ENCODE measurements at places on chromosomes 7 and 10. TPM values are rescaled to one million over a fixed set of nuclear protein-coding genes. Genes with fewer than 3 reads are reported as not detected.

The PAPOLB gene
- total RNA-seq = not detected

The ZNF107 gene
- total RNA-seq = 2.3 TPM

The SLC25A28 gene
- 24.4 TPM for total RNA-seq

The MBL2 gene
- total RNA-seq = not detected

The IFIT1B gene
- not detected for total RNA-seq

The PNLIPRP3 gene
- total RNA-seq = not detected

The OR2A1 gene
- not detected for total RNA-seq

The GLI3 gene
- total RNA-seq = 0.24 TPM

The HOXA4 gene
- total RNA-seq = 1.7 TPM

The INPP5F gene
- 10.8 TPM for total RNA-seq

The GDF2 gene
- not detected for total RNA-seq

The H2BK1 gene
- total RNA-seq = not detected

The MLXIPL gene
- 1.4 TPM for total RNA-seq

The NEBL gene
- 7.1 TPM for total RNA-seq

The XRCC2 gene
- total RNA-seq = 3.5 TPM

The EDRF1 gene
- total RNA-seq = 14.6 TPM

The PPP1R3C gene
- 28.1 TPM for total RNA-seq

The NME8 gene
- not detected for total RNA-seq

The SPDYE16 gene
- total RNA-seq = not detected

The RAB19 gene
- not detected for total RNA-seq

The PAOX gene
- total RNA-seq = 1.9 TPM

The ACBD7 gene
- 1.2 TPM for total RNA-seq

The COL1A2 gene
- not detected for total RNA-seq

The GRID2IP gene
- not detected for total RNA-seq

The DNAJC12 gene
- total RNA-seq = 54.4 TPM

The AS3MT gene
- total RNA-seq = 3.2 TPM

The SYT15B gene
- total RNA-seq = 2.1 TPM

The PLAU gene
- 121 TPM for total RNA-seq

The ATP6V1F gene
- total RNA-seq = 271 TPM
